Activated CD4-positive, alpha-beta T cell treated with anti-CD3 and anti-CD28 coated beads for 1 hour (primary cell): ENCODE measurements at places on chromosomes 5 and 9.

GRCh38 chr9:19271081-19271480 is 40.6 kb downstream of the DENND4C start:
- DNase-seq, result no peak

DNA sequence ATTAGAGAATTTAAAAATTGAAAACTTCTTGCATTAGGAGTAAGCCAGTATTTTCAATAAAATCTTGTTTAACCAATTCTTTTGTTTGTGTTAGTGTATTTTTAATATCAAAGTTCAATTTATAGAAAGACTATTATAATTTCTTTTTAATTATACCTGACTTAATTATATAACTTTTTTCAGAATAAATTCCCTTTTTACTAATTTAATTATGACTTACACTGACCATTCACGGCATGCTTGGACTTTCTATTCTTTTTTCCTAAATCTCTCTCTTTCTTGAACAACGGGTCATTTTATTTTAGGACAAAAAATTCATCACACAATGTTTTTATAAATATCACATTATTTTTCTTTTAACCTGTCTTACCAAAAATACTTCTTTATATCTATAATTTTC is 555.3 kb upstream of the PTGER4 start:
- DNase-seq, result no peak

DNA sequence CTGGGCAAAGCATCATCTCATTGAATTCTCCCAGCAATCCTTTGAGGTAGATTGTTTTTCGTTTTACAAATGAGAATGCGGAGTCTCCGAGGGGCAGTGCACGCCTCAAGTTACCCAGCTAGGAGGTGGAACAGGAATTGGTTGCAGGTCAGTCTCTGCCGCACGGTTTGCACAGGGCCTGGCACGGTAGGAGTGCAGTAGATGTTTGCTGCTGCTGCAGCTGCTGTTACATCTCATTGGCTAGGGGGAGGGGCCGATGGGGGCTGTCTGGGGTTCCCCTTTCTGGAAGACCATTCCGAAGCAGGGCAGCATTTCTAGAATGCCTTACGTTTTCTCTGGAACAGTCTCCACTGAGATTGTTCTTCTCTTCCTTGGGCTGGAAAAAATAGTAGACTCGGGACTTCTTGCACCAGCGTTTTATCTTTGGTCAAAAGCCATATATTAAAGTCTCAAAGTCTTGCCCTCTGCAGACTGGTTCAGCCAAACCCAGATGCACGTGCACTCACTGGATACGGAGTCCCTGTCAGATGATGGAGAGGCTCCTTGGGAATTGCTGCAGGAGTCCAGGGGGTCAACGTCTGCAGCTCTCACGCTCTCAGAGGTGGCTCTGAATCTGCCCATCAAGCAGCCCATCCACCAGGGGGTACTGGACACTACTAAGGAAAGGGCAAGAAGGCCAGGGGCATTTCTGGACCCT is 1.2 kb downstream of the USP20 start:
- DNase-seq, result peak; percentile 26

DNA sequence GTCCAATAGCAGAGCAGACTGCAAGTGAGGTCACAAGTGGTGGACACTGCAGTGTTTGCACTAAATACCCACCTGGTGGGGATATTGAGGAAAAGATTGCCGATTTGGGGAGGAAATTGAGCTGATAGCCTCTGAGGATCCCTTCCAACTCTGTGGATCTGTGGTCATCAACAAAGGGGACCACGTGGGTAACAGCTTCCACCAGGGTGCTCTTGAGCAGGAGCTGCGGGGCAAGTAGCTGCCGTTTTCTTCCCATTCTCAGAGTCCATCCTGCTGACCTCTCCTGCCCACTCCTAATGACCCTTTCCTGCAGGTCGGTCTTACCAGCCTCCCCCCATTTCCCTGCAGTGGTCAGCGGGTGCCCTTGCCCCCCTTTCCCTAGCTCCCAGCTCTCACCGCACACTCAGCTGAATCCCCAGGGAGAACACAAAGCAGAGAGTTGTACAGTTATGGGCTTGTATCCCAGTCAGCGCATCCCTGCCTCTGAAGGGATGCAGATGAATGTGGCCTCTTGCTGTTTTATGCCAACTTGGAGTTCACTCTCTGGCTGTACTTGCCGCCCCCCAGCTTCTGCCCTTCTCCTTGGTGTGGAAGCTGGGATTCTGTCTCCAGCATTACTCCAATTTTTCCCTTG is 18.0 kb downstream of the DAPK1 start:
- no peak for DNase-seq

- DNase-seq, result no peak
Measured at GRCh38 chr5:134240421-134240962, 14.6 kb upstream of the PPP2CA start.

DNA sequence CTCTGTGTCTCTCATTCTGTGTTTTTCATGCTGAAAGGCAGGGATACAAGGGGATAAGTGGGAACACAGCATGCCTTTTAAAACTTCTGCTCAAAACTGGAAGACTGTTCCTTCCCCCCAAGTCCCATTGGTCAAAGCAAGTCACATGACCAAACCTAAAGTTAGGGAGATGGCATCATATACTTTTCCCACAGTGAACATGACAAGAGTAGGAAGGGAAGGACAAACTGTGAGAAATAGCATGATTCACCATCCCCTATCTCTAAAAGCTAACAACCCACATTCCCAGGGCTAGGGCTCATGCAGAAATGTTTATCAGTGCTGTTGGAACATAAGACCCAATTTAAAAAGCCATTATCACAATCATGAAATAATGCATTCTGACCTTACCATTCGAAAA is 24.2 kb upstream of the SHISAL2B start:
- DNase-seq, result no peak

DNA sequence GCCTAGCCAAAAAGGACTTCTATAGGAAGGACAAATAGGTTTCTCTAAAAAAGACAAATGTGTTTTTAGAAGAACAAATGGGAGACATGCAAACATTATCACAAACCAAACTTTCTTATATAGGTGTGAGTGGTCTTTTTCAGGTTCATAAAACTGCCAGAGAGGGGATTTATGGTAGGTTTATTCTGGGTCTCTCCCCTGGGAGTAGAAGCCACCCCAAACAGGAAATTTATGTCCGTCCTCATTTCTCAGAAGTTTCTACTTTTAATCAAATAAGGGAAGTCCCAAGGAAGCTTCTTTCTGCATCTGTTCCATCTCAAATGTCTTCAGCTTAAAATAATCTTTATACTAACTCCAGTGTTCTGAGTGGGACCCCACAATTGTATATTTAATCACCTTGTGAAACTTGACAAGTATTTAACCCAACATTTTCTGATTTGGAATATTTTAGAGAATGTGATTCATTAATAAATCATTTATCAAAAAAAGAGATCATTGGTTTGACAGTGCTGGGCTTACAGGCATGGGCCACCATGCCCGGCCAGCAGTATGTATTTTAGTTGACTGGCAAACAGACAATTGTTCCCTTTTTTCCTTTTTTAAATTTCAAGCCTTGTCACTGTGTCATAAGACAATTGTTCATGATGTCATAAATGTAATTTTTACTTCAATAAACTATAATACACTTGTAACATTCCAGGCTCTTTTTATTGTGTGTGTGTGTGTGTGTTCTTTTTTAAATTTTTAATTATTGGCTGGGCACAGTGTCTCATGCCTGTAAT is 44.6 kb upstream of the GLDC start:
- DNase-seq, result no peak

GRCh38 chr5:481347-481746 is 38.4 kb downstream of the EXOC3 start:
- DNase-seq, result no peak

- no peak for DNase-seq
Measured at GRCh38 chr9:74125941-74126340, 371.2 kb upstream of the RORB start.

DNA sequence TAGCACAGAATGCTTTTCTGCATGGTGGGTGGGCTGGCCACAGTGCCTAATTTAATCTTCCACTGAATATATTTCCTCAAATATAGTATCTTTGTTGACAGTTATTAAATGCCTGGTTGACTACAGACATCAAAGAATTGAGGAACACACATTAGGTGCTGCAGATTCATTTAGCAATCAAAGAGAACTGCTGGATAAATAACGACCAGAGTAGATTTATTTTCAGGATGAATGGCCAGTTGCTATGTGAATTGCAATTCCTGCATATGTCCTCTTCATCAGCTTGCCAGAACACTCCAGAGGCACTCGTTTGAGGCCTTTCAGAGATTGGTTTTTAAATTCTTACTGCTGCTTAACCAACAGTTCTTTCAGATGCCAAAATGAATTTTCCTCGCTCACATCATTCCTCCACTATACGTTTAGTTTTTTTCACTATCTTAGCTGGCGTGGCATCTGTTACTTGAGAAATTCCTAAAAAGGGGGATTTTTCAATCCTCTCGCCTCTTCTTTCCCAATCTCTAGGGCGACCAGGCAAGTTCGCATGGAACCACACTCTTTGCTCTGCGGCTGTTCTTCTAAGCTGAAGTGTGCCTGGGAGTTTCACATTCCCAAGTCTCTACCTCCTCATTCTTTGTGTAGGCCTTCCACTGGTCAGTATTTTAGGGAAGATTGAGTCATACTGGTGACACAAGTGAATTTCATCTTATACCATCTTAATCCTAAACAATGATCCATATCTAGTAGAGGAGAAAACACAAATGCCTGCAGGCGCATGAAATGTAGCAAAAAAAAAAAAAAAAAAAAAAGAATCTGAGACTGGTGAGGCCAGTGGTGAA is 237.1 kb upstream of the NMUR2 start:
- no peak for DNase-seq

DNA sequence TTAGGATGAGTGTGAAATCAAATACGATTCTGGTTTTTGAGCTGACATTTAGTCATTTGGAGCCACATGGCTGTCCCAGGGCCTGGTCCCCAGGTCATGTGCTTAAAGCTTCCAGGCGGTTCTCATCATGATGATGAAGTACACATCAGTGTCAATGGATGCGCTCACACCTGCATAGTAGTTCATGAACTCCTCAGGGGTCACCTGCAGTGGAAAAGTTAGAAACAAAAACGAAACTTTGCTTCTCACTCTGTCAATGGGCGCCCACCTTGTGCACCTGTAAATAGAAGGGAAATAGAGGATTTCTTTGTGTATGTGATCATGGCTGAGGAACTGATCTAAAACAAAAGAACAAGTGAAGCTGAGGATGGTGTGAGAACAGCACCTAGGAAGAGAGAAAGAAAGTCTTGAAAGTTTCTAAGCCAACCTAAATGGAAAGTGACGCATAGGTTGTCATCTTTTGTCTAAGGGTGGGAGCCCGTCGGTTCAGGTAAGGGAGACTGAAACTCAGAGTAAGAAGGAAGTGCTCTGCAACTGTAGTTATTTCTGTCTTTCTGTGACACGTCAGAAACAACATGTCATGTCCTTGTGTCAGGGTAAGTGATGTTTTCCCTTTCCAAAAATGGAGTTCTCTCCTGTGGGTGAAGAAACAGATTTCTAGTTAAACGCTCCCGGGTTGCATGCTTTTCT is 33.8 kb downstream of the CAPSL start:
- no peak for DNase-seq

GRCh38 chr9:98043915-98044314 is 12.6 kb upstream of the NANS start:
- DNase-seq, result no peak

- no peak for DNase-seq
Measured at GRCh38 chr9:92444841-92445240, 20.6 kb upstream of the OMD start.

DNA sequence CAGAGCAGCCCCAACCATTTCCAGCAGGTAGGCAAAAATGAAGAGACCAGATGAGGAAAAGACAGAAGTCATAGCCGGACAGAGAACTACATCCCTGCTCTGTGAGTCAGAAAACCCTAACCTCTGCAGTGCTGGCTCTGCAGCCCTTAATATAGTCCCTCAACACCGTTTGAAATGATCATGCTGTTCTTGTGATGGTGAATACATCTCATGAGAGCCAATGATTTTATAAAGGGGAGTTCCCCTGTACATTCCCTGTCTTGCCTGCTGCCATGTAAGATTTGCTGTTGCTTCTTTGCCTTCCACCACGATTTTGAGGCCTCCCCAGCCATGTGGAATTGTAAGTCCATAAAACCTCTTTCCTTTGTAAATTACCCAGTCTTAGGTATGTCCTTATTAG is 216.8 kb upstream of the RFX3 start:
- DNase-seq, result no peak

DNA sequence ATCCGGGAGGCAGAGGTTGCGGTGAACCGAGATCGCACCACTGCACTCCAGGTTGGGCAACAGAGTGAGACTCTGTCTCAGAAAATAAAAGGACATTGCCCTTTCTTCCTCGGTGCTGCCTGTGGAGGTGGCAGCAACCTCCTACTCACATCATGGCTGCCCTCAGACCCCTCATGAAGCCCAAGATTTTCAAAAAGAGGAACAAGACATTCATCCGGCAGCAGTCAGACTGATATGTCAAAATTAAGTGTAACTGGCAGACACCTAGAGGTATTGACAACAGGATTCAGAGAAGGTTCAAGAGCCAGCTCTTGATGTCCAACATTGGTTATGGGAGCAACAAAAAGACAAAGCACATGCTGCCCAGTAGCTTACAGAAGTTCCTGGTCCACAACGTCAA is 12.6 kb upstream of the PAX5 start:
- no peak for DNase-seq

DNA sequence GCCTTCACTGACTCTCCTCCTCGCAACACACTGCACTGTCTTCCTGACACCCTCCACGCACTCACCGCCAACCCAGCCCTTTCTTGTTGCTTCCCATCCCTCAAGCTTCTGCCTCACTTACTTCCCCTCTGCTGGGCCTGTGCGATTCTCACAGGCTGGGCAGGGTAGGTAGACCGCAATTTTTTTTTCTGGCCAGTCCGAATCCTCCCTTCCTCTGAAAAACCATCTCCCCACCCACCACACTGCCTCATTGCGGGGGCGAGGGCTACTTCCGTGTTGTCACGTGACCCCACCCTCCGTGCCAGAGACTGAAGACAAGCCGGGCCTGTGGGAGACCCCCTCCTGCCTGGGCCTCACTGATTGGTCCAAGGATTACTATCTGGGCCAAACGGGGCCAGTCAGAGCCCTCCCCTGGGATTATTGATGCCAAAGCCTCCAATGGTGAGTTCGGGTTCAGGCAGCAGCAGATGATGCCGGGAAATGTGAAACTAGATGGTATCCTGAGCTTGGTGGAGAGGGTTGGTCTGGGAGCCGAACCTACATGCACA is 73.1 kb downstream of the STK10 start:
- peak; percentile 51 for DNase-seq

GRCh38 chr9:98897745-98898144 is 46.0 kb upstream of the COL15A1 start:
- DNase-seq, result no peak

DNA sequence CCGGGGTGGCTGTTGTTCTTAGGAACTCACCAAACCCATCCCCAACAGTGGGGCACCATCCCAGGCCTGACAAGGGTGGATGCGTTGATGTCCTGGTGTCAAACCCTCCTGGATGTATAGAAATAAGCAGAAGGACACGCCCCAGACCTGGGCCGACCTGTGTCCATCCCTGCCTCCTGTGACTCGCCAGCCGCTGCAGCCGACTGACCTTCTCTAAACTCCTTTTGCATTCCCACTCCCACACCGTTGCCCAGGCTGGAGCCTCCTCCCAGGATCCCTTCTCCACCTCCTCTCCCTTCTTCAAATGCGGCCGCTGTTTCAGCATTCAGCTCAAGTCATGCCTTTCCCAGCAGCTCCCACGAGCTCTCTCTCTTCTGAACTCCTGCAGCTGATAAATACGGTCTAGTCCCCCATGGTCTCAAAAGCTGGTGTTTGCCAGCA is 213.2 kb upstream of the IER5L start:
- no peak for DNase-seq
